ENCODE measurements at places on chromosomes 3 and 15. TPM values are rescaled to one million over a fixed set of nuclear protein-coding genes. Genes with fewer than 3 reads are reported as not detected.

- DNase-seq = no peak
Measured at GRCh38 chr3:46089237-46090011, 62.1 kb upstream of the XCR1 start.

GRCh38 chr15:77505556-77505955, 84.9 kb downstream of the HMG20A start:
- no peak for DNase-seq

Gene LRRK1
- 0.40 TPM for total RNA-seq

DNA sequence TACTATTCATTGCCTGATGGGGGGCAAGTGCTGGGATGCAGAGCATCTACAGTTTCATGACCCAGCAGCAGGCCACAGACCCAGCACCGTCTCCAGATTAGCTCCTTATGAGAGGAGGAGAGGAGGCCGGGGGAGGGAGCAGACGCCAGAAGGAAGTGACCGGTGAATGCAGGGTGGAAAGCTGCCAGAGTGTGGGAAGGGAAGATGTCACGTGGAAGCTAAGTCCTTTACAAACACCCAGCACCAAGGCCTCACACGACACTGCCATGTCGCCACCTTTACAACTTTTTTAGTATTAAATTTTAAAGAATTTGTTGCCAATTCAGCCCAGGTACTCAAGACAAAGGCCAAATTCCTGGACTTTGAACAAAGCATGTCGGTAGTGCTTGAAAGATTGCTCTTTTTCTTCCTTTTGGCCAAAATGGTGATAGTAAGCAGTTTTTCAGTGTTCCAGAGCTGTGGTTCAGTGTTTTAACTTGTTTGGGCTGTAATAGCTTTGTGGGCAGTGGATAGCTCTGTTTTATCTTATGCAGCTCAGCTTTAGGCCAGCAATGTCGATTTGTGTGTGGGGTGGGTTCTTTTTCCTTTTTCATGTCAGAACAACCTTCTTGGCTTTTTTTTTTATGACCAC, 58.2 kb downstream of the ZBTB38 start:
- no peak for DNase-seq

DNA sequence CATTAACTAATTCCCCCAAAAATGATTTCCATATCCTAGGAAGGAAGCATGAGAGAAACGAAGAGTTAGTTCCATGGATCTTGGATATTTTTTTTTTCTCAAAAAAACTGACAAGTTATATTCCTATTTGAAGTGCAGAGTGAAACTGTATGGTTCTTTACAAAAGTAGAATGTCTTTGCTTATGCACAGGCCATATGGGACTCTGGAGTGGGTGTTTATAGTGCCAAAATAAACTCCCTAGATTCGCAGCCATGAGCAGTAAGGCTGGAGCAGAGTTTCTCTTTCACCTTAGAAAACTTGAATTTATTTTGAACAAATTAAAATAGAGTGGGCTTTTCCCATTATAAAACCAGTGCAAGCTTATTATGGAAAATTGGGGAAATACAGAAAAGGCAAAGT, 239.7 kb downstream of the PDCD6IP start:
- DNase-seq = no peak

DNA sequence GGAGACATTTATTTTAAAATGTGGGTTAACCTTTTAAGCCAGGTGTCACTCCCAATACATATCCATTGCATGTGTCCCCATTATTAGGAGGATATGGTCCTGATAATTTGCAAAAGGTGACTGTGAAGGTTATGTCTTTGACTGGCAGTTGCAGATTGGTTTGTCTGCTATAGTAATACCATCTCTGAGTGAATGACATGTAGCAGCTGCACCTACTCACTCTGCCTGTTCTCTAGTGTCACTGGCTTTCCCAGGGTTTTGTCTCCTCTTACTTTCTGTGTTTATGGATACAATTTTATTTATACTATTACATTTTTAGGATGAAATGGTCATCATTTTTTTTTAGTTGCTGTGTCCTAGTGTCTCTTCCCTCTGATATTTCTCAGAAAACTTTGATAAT, 393.2 kb downstream of the C3orf38 start:
- DNase-seq = no peak

DNA sequence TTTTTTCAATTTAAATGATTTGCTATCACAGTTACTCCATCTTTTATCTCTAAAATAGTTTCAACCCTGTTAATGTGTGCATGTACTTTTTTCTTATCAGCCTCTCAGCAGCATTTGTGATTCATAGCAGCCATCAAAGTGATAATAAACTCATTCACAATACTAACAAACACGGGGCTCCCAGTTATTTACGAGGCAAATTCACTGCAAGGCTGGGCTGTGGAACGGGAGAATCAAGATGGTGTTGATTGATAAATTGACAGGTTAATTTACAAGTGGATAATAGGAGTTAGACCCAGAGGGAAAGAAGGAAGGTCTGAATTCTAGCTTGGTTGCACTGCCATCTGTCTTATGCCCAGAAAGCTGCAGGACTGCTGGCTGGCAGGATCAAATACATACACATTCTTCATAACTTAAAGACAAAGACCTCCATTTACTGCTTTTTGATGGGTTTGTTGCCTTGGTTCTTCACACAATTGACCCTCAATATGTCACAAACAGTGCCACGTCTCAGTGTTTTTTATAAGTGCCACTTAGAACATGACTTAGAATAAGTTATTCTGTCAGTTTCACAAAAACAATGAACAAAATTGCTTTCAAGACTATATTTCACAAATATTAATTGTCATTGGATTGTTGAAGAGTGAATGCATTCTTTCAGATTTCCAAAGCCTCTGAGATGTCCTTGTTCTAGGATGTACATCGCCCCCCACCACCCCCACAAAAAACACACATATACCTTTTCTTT, 562.8 kb downstream of the NR2F2 start:
- no peak for DNase-seq

- no peak for DNase-seq
Measured at GRCh38 chr3:105747696-105748095, 121.1 kb downstream of the CBLB start.

DNA sequence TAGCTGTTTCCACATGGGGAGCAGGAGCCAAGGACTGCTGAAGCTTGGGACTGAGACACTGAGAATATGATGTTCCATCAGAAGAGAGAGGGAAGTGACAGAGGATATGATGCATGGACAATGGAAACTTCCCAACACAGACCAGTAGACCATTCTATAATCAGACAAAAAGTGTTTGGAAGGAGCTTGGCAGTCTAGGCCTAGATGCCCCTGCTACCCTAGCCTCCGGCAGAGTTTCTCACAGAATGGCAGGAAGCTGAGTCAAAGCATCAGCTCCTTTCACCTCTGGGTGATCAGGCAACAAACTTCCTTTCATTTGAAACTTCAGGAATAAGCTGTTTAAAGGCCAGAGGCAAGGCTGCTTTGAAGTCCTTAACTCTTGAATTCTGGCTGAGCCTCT, 222.0 kb downstream of the NEK10 start:
- DNase-seq = no peak

Gene CLDN16
- total RNA-seq = not detected

DNA sequence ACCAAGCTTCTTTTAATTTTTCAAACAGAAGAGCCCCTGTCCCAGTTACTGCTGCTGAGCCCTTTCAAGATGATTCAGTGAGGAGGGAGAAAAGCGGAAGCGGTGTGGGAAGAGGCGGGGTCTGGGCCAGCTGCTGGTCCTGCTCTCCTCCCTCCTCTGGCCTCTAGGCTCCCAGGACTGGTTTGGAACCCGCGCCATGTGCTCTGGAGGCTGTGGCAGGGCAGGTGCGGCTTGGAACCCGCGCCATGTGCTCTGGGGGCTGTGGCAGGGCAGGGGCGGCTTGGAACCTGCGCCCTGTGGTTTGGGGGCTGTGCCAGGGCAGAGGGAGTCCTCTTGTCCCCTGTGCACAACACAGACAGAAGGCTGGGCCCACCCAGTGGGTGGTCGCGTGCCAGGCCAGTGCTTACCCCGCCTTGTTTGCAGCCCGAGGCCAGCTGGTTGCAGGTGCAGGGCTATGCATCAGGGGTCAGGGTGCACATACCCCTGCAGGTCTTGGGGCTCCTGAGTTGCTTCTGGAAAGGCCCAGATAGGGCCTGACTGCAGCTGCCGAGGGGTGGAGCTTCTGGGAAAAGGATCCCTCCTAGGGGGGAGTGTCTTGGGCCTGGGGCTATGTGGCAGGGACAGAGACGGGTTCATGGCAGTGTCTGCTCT, 12.2 kb downstream of the ALG1L2 start:
- DNase-seq = peak; percentile 43

Gene FGF7
- not detected for total RNA-seq

DNA sequence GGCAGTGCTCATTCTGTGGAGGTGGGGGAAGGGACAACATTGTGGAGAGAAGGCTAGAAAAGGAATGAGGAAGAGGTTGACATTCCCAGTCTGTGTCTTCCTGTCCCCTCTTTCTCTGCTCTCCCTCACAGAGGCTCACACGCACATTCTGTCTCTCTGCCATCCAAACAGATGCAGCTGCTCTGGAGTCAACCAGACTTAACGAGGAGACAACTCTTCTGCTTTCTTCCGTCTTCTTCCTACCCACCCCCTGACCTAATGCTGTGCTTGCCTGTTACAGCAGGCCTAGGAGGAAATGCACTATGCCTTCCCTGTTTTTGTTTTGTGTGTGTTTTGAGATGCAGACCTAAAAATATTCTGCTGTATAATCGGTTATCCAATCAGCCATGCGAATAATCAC, 121.9 kb downstream of the CACNA1D start:
- DNase-seq = no peak

- DNase-seq = peak; percentile 55
Measured at GRCh38 chr15:88331291-88331690, 74.8 kb upstream of the NTRK3 start.
